ENCODE measurements at places on chromosomes 16 and 17.
A peak's percentile ranks its signal among the peaks of the same experiment; 100 is the strongest.

GRCh38 chr17:81710514-81711308 lies 1.4 kb upstream of the SLC25A10 start:
- DNase-seq, result no peak

DNA sequence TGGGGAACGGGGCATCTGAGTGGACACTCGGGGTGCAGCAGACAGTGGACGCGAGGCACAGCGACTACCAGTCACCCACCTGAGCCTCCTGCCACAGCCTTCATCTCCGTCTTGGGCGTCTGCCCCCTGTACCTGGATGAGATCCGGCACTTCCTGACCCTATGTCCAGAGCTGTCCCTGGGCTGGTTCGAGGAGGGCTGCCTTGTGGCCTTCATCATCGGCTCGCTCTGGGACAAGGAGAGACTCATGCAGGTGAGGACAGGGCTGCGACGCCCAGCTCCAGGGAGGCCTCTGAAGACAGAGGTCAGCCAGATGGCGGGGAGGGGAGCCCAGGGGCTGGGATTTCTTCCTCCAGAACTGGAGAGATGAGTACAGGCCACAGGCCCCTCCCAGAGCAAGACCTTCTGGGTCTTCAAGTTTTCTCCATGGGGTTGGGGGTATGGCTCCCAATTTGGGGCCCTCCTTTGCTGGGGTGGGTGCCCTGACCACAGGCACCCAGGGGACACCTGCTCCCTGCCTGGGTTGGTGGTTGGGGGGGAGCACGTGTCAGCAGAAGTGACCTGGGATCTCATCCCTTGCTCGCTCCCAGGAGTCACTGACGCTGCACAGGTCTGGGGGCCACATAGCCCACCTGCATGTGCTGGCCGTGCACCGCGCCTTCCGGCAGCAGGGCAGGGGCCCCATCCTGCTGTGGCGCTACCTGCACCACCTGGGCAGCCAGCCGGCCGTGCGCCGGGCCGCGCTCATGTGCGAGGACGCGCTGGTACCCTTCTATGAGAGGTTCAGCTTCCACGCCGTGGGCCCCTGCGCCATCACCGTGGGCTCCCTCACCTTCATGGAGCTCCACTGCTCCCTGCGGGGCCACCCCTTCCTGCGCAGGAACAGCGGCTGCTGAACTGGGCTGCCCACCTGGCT lies 1.9 kb downstream of the AANAT start:
- no peak for DNase-seq

DNA sequence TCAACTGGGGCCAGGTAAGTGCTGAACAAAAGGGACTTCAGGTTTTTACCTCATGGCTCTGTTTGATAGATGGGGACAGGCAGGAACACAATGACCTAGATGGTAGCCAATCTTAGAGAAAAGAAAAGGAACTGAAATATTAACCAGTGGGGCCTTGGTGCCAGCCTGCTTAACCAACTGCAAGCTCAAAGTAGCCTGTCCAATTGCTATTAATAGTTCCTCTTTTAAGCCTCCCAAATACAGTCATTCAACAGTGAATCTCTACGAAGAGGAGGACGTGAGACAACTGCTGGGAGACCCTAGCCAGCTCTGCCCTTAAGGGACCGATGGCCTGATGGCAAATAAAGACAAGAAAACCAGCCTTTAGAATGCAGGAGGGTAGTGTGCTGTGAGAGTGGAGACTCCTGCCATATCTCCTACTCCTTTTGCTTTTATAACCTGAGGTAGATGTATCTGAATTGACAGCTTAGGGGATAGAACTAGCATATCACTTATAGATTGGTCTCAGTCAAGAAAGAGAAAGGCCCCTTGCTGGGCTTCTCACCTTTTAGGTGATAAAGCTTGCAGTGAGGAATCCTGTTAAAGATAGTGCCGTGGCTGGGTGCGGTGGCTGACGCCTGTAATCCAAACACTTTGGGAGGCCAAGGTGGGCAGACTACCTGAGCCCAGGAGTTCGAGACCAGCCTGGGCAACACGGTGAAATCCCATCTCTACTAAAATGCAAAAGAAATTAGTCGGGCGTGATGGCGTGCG lies 28.3 kb downstream of the ARSG start:
- DNase-seq, result no peak

GRCh38 chr17:81207610-81208581 lies 14.9 kb downstream of the CEP131 start:
- no peak for DNase-seq

DNA sequence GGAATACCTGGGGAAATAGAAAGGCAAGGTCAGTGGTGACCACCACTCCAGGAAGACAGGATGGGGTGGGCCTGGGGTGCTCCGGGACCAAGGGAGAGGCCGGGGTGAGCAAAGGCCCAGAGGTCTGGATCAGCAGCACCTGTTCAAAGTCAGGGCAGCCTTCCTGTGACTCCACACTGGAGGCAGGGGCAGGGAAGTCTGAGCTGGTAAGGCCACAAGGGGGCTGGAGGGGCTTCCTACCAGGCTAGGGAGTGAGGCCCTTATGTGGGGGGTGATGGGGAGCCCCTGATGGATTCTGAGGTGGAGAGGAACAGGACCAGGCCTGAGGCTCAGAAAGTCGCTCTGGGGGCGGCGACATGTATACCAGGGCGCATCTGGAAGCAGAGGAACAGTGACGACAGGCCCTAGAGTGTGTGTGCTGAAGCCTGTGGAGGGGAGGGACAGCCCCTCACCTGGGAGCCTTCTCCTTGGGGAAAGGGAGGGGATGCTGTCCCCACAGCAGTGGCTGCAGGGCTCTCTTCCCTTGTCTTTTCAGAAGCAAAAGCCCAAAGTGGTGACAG lies 3.7 kb downstream of the C16orf78 start:
- DNase-seq, result no peak

GRCh38 chr17:72516772-72517399 lies 396.1 kb downstream of the SOX9 start:
- no peak for DNase-seq

GRCh38 chr17:60752873-60753577 lies 75.4 kb downstream of the BCAS3 start:
- DNase-seq, result no peak

DNA sequence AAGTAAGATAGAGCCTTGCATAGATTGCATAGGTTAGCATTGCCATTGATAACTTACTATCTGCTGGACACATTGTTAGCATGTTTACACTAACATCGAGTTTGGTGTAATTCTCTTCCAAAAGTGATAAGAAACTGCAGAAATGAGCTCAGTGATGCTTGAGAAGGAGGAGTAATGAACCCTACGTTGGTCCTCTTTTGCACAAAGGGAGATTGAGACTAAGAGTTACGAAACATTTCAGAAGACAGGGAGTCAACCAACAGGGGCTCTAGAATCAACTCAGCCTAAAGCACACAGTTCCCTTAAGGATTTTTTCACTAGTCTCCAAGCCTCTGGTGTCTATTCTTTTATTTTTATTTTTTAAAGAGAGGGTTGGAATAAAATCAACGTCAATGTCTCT lies 6.8 kb downstream of the CCL7 start:
- DNase-seq, result no peak

- no peak for DNase-seq
These were observed 249.4 kb downstream of the FTO start for GRCh38 chr16:53953336-53953735.

GRCh38 chr17:74569020-74570003 lies 2.0 kb upstream of the CD300H start:
- DNase-seq, result no peak

DNA sequence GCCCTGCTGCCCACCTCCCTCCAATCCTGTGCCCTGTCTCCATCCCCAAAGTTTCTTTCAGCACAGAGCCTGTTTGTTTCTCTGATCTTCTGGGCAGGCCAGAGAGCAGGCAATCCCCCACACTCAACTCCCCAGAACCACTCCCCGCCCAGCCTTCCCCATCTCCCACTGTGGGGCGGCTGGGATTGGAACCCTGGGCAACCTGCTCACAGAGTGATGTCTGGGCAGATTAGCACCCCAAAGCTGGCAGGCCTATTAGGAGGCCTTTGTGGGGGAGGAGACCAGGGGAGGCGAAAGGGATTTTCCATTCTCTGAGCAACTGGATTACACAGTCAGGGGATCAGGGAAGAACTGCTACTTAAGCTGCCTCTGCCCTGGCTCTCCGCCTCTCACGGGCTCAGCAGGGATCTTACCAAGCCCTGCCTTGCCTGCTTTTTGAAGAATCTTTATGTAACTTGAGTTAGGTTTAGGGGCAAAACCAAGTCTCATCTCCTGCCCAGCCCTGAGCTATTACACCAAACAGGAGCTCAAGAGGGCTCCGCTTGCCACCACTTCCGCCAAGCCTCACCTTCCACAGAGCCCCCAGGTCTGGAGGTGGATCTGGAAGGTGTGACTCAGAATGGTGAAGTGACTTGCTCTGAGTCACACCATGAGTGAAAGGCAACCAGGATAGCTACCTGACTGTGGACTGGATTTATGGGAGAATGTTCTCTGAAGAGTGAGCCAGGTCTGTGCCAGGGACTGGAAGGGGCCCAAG lies 16.0 kb upstream of the LHX1 start:
- DNase-seq, result no peak

- DNase-seq, result no peak
These were observed 59.2 kb downstream of the CNGB1 start for GRCh38 chr16:57911743-57912142.

GRCh38 chr16:48082516-48082915 lies 73.3 kb downstream of the ABCC12 start:
- no peak for DNase-seq

DNA sequence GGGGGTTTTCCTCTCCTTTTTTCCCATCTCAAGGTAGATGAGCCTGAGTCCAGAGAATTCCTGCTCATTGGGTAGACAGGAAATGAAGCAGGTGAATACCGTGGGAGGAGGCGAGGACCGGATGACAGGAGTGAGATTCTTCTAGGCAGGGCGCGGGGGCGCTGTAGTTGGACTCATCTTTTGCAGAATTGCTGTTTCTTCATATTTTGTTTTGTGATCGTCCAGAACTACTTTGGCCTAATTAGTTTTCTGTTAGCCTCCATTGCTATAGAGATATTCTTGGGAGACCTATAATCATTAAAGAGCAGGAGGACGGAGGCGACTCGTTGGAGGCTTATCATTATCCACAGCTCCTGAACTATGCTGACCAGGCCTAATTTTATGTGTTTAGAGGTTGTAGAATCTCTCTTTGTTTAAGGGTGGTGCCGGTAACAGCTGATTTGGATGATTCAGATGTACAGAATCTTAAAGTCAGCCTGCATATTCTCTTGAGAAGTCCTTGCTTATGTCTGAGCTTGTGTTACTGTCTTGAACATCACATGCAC lies 650 bp downstream of the ATP6V0A1 start:
- DNase-seq, result no peak

DNA sequence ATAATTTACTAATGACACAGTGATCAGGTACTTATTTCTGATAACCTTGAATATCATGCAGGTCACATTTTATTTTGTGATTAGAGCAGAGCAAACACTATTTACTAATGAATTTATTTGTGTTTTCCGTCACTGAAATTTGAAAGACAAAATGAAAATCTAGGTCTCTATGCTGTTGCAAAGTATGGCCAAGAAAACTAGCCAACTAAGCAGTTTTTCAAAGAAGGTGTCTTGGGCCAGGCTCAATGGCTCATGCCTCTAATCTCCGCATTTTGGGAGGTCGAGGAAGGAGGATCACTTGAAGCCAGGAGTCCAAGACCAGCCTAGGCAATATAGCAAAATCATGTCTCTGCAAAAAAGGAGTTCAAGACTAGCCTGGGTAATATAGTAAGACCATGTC lies 3.0 kb upstream of the NFAT5 start:
- no peak for DNase-seq

GRCh38 chr16:57651344-57652333 lies 16.5 kb upstream of the ADGRG3 start:
- DNase-seq, result no peak

DNA sequence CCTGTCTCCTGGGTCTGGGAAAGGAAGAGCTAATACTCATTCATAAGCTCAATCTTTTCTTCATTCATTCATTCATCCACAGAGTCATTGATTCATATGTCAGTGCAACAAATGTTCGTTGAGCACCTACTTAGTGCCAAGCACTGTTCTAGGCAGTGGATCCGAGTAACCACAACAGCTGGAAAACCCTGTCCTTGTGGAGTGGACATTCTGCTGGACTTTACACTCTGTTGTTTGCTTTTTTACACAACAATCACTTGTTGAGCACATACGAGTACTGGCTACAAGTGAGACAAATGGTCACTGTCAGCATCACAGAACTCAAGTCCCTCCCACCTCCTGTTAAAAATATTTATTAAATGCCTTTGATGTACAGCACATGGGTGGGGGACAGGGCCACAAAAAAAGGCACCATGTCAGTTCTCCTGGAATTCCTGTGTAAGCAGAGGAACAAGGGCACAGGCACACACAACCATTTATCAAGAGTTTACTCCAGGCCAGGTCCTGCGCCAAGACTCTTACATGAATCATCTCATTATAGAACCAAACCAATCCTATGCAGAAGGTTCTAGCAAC lies 46.9 kb downstream of the TEKT5 start:
- DNase-seq, result no peak

DNA sequence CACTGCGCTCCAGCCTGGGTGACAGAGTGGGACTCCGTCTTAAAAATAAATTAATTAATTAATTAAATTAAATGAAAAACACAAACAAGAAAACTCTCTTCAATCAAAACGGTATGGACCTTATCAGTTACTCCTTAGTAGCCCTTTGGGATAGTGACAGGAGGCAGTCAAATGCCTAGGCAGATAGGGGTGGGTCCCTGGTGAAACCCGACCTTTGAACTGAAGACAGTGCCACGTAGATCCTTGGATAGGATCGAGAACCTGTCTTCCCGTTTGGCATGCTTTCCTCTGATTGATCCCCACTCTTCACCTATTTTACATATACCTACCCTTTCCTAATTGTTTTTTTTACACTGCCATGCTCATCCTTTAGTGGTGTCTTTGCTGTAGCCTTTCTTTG lies 22.2 kb upstream of the DHRS7B start:
- no peak for DNase-seq

- peak; percentile 82 for DNase-seq
These were observed 25.6 kb downstream of the ITGB3 start for GRCh38 chr17:47279062-47279801.

DNA sequence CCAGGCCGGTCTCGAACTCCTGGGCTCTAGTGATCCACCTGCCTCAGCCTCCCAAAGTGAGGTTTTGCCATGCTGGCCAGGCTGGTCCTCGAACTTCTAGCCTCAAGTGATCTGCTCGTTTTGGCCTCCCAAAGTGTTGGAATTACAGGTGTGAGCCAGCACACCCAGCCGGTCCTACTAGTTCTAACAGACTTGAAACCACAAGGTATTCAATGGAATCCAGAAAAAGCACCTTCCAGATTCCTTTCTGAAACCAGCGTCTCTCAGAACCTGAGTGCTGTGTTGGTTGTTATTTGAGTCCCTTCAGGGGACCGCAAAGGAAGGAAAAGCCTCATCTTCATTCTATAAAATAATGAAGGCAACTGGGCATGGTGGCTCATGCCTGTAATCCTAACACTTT lies 4.1 kb downstream of the KRABD2 start:
- DNase-seq, result no peak

DNA sequence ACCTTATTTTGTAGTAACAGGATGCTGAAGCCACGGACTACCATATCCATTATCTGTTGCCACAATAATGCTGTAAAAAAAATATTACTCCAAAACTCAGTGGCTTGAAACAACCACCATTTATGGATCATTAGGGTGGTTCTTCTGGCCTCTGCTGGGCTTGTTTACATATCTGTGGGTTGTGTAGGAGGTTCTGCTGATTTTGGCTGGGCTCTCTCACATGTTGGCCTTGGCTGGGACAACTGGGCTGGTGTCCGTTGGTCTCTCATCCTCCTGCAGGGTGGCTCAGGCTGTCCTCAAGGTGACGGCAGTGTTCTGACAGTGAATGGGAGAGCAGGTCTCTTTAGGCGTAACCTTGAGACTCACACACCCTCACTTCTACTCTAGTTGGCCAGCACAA lies 76.0 kb downstream of the GPR139 start:
- DNase-seq, result no peak

All from GM10248 (cell line).